ENCODE measurements at places on chromosomes 7 and 10.
A peak's percentile ranks its signal among the peaks of the same experiment; 100 is the strongest.

GRCh38 chr10:133186416-133187090, 26.5 kb downstream of the KNDC1 start:
- DNase-seq = no peak

DNA sequence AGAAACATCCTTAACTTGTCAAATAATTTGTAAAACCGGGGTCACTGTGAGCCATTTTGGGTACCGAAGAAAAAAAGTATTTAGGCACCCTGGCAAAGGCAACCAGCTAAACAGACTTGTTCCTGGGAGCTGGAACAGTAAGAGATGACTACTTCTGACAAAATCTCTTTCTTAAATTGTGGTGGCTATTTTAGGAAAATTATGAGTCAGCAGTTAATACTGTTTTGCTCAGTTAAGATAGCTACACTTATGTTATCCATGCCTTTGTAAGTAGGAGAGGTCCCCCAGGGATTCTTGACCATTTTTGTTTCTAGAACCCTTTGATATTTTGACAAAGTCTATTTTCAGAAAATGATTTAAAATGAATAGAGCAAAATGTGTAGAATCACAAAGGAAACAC, 68.7 kb downstream of the TAX1BP1 start:
- DNase-seq = peak; percentile 45

GRCh38 chr10:14583252-14583651, 191.4 kb downstream of the FAM107B start:
- no peak for DNase-seq

GRCh38 chr7:139582671-139583155, 59.2 kb downstream of the CLEC2L start:
- no peak for DNase-seq

GRCh38 chr10:37667736-37668135, 189.7 kb downstream of the ZNF248 start:
- DNase-seq = no peak

DNA sequence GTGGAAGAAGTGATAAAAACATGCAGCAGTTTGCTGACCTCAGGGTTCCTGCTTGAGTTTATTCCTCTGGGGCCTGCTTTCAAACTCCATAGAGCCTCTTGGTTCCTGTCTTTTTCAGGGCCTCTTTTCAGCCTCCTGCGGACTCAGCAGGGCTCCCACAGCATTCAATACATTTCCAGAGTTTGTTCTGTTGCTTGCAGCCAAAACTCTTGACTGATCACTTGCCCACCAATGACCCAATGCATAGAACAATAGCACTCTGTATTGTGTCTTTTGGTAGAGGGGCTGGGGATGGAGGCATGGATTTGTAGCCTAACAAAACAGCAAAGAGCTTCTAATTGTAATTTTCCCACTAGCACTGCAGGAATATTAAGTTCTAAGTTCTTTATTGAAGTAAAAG, 50.8 kb upstream of the CREB5 start:
- DNase-seq = no peak
